ENCODE measurements at places on chromosomes 11 and 22.

GRCh38 chr11:73236205-73236765 is 18.2 kb downstream of the P2RY2 start:
- no peak for DNase-seq

DNA sequence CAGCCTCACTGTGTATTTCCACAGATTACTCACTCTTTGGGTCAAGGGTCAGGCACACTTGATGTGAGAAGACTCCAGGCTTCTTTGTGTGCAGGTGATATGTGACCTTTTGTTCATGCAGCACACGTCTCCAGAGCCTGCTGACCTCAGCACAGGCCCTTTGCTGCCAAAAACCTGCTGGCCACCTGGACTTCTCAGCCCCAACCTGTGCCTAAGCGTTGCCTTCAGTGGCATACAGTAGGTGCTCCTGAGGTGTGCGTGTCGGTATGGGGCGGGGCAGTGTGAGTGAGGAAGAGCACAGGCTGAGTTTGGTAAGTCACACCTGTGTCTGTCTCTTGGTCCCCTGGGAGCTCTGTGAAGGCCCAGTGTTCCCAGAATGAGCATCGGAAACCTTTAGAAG is 58.1 kb downstream of the WNT11 start:
- no peak for DNase-seq

DNA sequence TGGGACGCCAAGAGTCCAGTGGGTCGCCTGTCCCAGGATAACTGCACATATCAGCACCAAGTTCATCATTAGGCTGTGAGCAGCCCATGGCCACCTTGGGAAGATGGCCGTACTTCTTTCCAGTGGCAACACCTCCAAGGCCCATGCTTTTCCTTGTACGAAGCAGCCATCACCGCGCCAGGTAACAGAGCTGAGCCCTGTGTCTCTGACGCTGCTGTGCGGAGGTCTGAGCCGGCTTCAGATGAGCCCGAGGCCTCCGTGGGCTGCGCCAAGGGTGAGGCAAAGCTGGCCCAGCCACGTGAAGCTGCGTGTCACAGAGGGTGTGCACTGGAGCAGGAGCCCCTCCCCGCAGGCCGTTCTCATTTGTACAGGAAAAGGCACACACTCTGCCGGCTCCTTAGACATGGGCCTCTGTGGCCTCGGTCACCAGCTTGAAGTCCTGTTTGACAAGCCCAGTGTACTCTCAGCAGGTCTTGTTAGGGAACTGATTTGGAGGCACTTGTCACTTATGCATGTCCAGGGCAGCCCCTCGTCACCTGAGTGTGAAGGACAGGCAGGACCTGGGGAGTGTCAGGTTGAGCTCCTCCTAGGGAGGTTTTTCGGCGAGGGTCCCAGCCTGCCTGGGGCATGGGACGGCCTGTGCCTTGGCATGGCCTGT is 401.5 kb downstream of the TBC1D22A start:
- DNase-seq = no peak

GRCh38 chr22:33842006-33842354 is 78.3 kb downstream of the LARGE1 start:
- DNase-seq = no peak

GRCh38 chr11:21710809-21711208 is 482.1 kb upstream of the ANO5 start:
- DNase-seq = no peak

- no peak for DNase-seq
Measured at GRCh38 chr11:84549217-84549616, 1077.9 kb downstream of the DLG2 start.

- no peak for DNase-seq
Measured at GRCh38 chr22:44217346-44217745, 36.6 kb downstream of the PARVG start.

GRCh38 chr11:66071381-66071801 is 1.3 kb downstream of the PACS1 start:
- no peak for DNase-seq

DNA sequence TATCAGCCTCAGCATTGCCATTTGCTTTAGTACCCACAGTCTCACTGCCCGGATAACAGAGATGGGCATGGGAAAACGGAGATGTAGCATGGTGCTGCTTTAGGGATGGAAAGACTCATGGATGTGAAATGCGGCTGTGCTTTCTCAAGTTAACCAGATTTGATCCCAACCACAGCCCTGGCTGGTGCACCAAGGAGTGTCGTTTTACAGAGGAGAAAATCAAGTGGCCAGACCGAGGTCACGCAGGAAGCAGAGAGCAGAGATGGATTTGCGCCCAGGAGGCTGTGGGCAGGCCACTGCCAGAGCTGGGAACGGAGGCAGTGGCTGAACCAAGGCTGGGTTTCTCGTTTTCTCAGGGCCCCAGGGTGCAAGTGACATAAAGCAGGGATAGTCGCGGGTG is 9.0 kb downstream of the MB start:
- DNase-seq = no peak

- DNase-seq = no peak
Measured at GRCh38 chr11:67492801-67493547, 10.1 kb downstream of the AIP start.

DNA sequence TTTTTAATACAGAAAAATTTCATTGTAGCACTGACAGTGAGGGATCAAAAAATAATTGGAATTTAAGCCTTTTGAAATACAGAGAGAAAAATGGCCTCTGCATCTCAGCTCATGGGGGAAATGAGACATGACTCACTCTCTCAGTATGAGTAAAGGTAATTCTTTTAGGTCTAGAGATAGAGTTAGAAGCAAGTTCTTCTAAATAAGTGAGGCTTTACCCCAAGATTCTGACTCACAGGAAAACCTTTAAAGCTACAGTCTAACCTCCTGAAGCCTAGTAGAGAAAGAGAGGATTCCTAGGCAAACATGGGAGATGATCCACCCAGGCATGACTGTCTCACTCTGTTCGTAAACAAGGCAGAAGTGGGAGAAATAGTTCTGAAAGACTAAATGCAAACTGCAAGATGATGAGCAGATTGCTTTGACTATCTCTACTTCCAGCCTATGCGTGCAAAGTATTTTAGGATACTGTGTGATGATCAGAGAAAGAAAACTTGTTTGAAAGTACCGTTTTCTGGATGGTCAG is 1003.3 kb upstream of the CCDC90B start:
- no peak for DNase-seq

DNA sequence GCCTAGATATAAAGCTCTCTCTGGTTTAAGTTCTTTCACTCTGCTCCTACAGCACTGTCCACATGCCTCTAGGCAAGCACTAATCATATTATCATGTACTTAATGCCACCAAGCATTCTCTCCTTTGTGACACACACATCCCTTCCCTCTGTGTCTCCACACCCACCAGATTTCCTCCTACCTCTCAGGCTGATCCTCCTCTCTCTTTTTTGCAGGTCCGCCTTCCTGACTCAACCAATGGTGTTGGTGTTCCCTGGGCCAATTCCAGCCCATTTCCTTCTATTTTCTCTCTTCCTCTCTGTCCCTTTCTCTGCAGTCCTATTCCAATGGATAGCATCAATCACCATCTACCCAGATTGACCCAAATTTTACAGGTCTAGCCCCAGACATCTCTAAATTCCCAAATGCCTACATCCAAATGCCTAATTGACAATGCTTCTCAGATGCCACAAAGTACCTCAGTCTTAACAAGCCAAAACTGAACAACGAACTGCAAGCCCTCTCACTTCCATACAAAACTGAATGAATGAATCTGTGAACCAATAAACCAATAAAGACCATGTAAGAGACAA is 504 bp upstream of the ZNF215 start:
- DNase-seq = no peak

All from activated T-cell treated with anti-CD3 and anti-CD28 coated beads, Interleukin-2, amount 50 U/mL, for 4 hours (primary cell).